H54 (cell line): ENCODE measurements at places on chromosomes 5 and 9.

DNA sequence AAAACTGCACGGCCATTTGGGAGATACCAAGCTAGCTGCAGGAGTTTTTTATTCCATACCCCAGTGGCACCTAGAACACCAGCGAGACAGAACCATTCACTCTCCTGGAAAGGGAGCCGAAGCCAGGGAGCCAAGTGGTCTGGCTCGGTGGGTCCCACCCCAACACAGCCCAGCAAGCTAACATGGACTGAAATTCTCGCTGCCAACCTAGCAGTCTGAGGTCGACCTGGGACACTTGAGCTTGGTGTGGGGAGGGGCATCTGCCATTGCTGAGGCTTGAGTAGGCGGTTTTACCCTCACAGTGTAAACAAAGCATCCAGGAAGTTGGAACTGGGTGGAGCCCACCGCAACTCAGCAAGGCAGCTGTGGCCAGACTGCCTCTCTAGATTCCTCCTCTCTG is 108.9 kb upstream of the CHD1 start:
- DNase-seq: no peak

- DNase-seq: peak; percentile 86
Observed at GRCh38 chr5:176844706-176845391, 34.5 kb downstream of the UNC5A start.

DNA sequence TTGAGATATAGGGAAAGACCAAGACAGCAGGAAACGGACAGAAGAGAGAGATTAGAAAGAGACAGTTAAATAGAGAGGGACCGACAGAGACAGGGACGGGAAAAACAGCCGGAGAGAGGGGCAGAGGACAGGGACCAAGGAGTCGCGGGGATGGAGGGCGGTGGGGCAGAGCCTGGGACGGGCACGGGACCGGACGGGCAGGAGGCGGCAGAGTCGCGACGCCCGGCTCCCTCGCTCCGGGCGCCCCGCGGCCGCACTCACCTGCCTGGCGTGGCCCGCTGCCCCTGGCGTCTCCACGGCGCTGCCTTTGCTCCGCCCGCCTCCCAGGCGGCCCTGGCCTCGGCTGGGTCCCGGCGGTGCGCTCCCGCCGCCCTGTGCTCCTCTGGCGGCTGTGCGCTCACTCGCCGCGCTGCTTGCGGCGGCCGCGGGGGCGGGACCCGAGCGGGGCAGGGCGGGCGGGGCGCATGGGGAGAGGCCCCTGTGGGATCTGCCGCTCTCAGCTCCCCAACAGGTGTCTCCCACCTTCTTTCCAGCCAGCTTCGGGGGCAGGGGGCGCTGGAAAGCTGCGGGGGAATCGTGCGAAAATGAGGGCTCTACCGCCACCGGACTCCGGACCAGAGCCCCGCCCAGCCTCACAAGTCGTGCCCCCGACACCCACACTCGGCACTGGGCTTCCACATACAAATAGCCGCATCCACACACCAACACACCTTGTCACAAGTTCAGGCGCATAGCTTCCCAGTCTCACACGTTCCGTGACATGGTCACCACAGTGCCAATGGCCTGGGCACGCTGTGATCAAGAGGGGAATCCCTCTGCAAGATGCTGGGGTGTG is at the start of gene ARID3C:
Gene ARID3C (minus strand): TSS at position 411 of the 835 bp plus-strand sequence. CDS start 1,052 bp downstream, outside the sequence.
- DNase-seq: no peak

- DNase-seq: no peak
Observed at GRCh38 chr5:89016741-89017303, 133.8 kb upstream of the MEF2C start.

- no peak for DNase-seq
Observed at GRCh38 chr5:53430618-53431252, 49.7 kb upstream of the FST start.

DNA sequence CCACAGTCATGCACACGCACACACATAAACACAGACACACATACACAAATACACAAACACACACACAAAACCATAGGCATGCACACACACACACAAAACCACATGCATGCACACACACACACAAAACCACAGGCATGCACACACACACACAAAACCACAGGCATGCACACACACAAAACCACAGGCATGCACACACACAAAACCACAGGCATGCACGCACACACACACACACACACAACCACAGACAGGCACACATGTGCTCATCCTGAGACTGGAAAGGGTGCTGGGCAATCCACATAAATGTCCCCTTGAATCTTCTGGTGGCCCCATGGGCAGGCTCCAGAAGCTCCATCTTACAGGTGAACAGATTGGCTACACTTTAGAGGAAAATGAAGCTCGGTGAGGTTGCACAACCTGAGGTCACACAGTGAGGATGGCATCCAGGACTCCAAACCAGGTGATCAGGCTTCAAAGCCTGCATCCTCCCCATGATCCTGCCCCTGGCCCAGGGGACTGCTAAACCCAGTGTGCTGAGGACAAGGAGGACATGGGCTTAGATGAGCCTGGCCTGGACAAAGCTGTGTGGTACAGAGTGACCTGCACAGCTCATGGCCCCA is 144.8 kb downstream of the GADD45G start:
- DNase-seq: no peak

DNA sequence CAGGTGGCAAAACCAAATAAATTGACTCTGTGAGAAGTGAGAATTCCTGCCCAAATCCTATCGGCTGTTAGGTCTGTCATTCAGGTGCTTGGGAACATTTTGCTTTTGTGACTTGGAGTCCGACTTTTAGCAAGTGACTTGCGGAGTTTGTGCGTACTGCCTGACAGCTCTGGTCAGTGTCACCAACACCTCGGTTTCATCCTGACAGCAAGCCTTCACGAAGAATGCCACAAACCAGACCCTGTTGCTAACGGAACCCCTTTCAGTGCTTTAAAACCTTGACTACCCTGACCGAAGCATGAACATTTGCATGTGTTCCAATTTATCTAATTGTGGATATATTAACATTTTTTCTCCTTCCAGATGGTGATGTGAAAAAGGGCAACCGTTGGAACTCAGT is 26.5 kb downstream of the LIX1 start:
- DNase-seq: no peak

GRCh38 chr5:167953151-167953798 is 338.2 kb upstream of the WWC1 start:
- DNase-seq: no peak

GRCh38 chr9:34256987-34257585 is 72.0 kb downstream of the KIF24 start:
- DNase-seq: no peak

DNA sequence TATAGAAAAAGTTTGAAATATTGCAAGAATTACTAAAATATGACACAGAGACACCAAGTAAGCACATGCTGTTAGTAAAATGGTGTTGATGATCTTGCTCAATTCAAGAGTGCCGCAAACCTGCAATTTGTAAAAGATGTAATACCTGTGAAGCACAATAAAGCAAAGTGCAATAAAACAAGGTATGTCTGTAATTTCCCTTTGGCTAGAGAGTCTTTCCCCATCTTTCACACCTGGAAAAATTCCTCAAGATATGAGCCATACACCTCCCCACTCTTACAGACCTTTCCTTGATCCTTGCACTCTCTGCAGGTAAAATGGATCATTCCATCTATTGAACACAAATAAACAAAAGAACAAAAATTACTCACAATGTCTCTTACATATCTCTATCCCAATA is 597.8 kb downstream of the EFNA5 start:
- no peak for DNase-seq

- DNase-seq: no peak
Observed at GRCh38 chr9:102054811-102055210, 316.4 kb upstream of the GRIN3A start.

- DNase-seq: no peak
Observed at GRCh38 chr5:157303667-157304327, 37.9 kb downstream of the CYFIP2 start.

DNA sequence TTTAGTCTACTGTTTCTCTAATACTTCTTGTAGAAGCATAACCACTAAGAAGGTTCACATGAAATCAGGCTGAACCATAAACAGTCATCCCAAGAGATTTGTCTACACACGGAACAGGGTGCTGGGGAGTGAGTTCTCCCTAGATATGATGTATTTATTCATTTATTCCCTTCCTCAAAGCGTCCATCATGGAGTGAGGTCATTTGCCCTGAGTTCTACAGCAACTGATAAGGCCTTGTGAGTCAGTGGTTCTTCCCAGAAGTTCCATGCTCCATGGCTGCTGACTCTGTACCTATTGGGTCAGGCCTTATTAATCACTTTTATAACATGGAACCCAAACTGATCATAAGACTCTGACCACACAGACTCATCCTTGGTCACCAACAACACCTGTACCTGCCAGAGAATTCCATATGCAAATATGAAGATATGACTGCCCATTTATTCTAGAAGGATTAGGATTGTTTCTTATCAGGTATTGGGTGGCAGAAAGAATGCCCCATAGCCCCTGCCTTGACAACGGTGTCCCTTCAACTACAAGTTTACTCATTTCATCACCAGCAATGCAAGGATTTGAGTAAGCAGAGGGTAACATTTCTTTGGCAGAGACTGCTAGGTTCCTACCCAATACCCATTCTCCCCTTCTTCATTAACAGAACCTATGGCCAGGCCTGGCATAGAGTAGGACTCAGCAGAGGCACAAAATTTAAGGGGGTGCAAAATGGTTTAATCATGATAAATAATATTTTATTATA is 118.1 kb downstream of the LHFPL2 start:
- DNase-seq: peak; percentile 37
